ENCODE measurements at places on chromosomes 5 and 9. TPM values are rescaled to one million over a fixed set of nuclear protein-coding genes. Genes with fewer than 3 reads are reported as not detected.

The EGFLAM gene
- total RNA-seq: 0.49 TPM

The PRRX2 gene
- not detected for total RNA-seq

The ANKRD55 gene
- total RNA-seq: 3.6 TPM

The CDH18 gene
- total RNA-seq: 0.87 TPM

The TICAM2 gene
- 2.1 TPM for total RNA-seq

The C9 gene
- 0.51 TPM for total RNA-seq

The SUSD3 gene
- 16.9 TPM for total RNA-seq

The FNBP1 gene
- 10.7 TPM for total RNA-seq

The SLC46A2 gene
- total RNA-seq: not detected

The SLC12A7 gene
- total RNA-seq: 1.8 TPM

The ANKRD31 gene
- total RNA-seq: 0.04 TPM

The CDX1 gene
- not detected for total RNA-seq

The SHC3 gene
- 0.02 TPM for total RNA-seq

The STPG3 gene
- total RNA-seq: not detected

The BHMT gene
- total RNA-seq: 0.16 TPM

The GADD45G gene
- 0.20 TPM for total RNA-seq

The JAKMIP2 gene
- total RNA-seq: not detected

The CDO1 gene
- 0.22 TPM for total RNA-seq

The FOXD4L4 gene
- not detected for total RNA-seq

The PRSS3 gene
- total RNA-seq: 0.42 TPM

The GLE1 gene
- 35.0 TPM for total RNA-seq

The CCL27 gene
- total RNA-seq: not detected

The AJM1 gene
- total RNA-seq: 3.2 TPM

The MZB1 gene
- 0.31 TPM for total RNA-seq

The TEX48 gene
- not detected for total RNA-seq

The C1QTNF3 gene
- 1.8 TPM for total RNA-seq

The PSD2 gene
- total RNA-seq: 0.04 TPM

The RASEF gene
- total RNA-seq: 0.20 TPM

The GABRP gene
- total RNA-seq: not detected

The CFAP157 gene
- total RNA-seq: not detected

The SLC9A3 gene
- total RNA-seq: 4.0 TPM

The C9orf153 gene
- total RNA-seq: not detected

The SH3PXD2B gene
- 0.66 TPM for total RNA-seq

The ANKRD18A gene
- 1.9 TPM for total RNA-seq

The MSX2 gene
- not detected for total RNA-seq
